ENCODE measurements at places on chromosomes 1 and 21.

- no peak overlapping the region for H3K4me3 ChIP-seq
- H3K36me3 ChIP-seq = no peaks in the 10 kb centered on the region
- no peak overlapping the region for H3K27ac ChIP-seq
- H3K27me3 ChIP-seq = no peaks in the 10 kb centered on the region
These were observed 2.4 kb upstream of the CGN start for GRCh38 chr1:151508833-151509232.

DNA sequence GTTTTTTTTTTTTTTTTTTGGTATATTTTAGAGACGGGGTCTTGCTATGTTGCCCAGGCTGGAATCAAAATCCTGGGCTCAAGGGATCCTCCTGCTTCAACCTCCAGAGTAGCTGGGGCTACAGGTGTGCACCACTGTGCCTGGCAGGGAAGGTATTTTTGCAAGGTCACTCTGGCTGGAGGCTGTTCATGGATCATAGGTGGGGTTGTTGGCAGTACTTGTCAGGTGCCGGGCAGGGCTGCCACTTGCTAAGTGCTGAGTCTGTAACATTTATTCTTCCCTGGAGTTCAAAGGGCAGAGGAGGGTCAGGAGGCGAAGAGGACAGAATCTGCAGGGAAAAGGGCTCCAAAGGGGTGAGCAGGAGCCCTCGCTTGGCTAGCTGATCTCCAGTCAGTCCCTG is 24.1 kb downstream of the A3GALT2 start:
- H3K4me3 ChIP-seq = no peak overlapping the region
- no peaks in the 10 kb centered on the region for H3K4me1 ChIP-seq
- peaks cover 82% of the 10 kb centered on the region for H3K36me3 ChIP-seq
- no peaks in the 10 kb centered on the region for H3K27me3 ChIP-seq
- DNase-seq = no peak

GRCh38 chr1:31689854-31690253 is 14.0 kb downstream of the COL16A1 start:
- H3K4me1 ChIP-seq = no peaks in the 10 kb centered on the region
- H3K4me3 ChIP-seq = no peak overlapping the region
- no peak overlapping the region for H3K27ac ChIP-seq

GRCh38 chr1:233677690-233678354 is 63.9 kb downstream of the KCNK1 start:
- H3K27me3 ChIP-seq = peaks cover 4% of the 10 kb centered on the region
- no peaks in the 10 kb centered on the region for H3K4me1 ChIP-seq
- H3K4me3 ChIP-seq = no peak overlapping the region
- no peaks in the 10 kb centered on the region for H3K36me3 ChIP-seq

GRCh38 chr1:239926184-239926583 is 165.5 kb upstream of the FMN2 start:
- no peaks in the 10 kb centered on the region for H3K27me3 ChIP-seq
- no peak for DNase-seq
- H3K36me3 ChIP-seq = no peaks in the 10 kb centered on the region
- no peaks in the 10 kb centered on the region for H3K4me1 ChIP-seq

- peaks cover 13% of the 10 kb centered on the region for H3K27me3 ChIP-seq
- no peaks in the 10 kb centered on the region for H3K4me1 ChIP-seq
- no peak overlapping the region for H3K27ac ChIP-seq
- H3K4me3 ChIP-seq = no peak overlapping the region
- no peak for DNase-seq
- no peaks in the 10 kb centered on the region for H3K36me3 ChIP-seq
These were observed 279.0 kb downstream of the RRAGC start for GRCh38 chr1:38580594-38580993.

DNA sequence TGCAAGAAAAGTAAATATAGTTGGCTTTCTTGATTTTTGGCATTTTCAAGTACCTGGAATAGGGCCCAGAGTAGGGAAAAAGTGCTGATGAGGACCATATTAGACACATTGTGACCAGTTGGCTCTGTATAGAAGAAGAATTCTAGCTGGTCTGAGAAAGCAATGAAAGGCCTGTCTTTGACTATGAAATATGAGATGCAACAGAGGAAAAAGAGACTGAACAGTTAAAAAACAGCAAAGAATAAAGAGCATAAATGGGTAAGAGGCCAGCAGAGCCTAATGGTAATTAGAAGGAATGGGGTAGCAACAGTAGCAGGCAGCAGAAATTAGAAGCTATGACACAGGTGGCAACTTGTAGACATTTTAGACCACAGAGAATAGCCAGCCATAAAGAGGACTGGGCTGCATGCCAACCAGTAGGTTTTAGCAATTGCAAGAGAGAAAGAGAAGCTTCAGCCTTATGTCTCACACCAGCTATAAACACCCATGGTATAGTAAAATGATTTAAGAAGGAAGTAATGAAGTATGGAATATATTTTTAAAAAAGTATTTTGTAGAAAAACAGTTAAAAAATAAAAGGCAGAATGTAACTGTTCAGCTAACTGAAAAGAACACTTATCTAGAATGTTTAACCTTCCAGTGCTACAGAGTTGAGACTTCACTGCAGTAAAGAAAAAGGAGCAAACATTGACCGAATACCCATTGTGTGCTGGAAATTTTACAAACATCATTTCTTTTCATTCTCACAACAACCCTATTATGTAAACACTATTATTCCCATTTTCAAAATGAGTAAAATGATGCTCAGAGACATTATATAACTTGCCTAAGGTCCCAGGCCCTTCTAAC is 114.1 kb downstream of the LHX4 start:
- peak overlapping the region; percentile 53 for H3K27ac ChIP-seq

GRCh38 chr21:35428489-35428888 is 379.4 kb upstream of the RUNX1 start:
- no peaks in the 10 kb centered on the region for H3K36me3 ChIP-seq
- DNase-seq = peak; percentile 94

- no peaks in the 10 kb centered on the region for H3K36me3 ChIP-seq
- no peak for DNase-seq
- no peak overlapping the region for H3K27ac ChIP-seq
- H3K4me1 ChIP-seq = no peaks in the 10 kb centered on the region
- no peak overlapping the region for H3K4me3 ChIP-seq
- H3K27me3 ChIP-seq = peaks cover 28% of the 10 kb centered on the region
These were observed 821 bp downstream of the PHC2 start for GRCh38 chr1:33429856-33430691.

- no peak overlapping the region for H3K27ac ChIP-seq
- no peaks in the 10 kb centered on the region for H3K36me3 ChIP-seq
- no peak for DNase-seq
- peaks cover 7% of the 10 kb centered on the region for H3K4me1 ChIP-seq
These were observed 17.9 kb downstream of the TNFRSF8 start for GRCh38 chr1:12080773-12081556.

- no peaks in the 10 kb centered on the region for H3K27me3 ChIP-seq
- no peak overlapping the region for H3K27ac ChIP-seq
- no peak for DNase-seq
- no peak overlapping the region for H3K4me3 ChIP-seq
These were observed 269.5 kb downstream of the HHAT start for GRCh38 chr1:210598135-210598652.

DNA sequence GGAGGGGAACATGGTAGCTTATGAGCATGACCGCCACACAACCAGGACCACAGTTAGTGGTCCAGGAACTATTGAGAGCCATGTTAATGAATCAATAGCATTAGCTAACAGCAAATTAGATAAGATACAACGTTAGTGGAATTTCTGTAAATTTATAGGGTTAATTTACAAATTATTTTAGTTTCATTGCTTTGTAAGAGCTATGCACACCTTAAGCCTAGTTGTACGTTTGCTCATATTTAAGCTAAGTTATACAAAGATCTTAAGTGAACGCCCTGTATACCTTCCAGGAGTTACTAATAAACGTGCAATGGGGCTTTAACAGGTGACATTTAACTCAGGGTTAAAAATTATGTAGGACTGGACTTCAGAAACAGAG is 749 bp downstream of the EXOSC10 start:
- H3K27me3 ChIP-seq = no peaks in the 10 kb centered on the region
- peaks cover 41% of the 10 kb centered on the region for H3K36me3 ChIP-seq
- H3K4me3 ChIP-seq = peak overlapping the region; percentile 92
- peaks cover 22% of the 10 kb centered on the region for H3K4me1 ChIP-seq

DNA sequence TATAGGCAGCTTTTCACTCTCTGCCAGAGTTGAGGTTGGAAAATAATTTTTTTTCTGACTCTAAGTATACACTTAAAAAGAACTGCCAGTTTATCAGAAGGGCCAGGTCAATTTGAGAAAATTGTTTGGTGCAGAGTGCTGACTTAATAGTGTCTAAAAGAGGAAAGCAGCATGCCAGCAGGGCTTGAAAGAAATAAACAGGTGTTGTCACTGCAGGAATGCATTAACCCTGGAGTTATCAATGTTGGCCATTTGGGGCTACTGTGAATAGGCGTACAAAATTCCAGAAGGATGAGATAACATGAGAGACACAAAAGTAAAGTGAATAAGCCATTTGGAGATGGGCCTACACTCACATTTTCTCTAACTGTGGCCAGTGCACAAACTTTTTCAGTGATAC is 220.6 kb upstream of the PLD5 start:
- no peak overlapping the region for H3K27ac ChIP-seq
- no peaks in the 10 kb centered on the region for H3K36me3 ChIP-seq
- no peak for DNase-seq
- no peak overlapping the region for H3K4me3 ChIP-seq

GRCh38 chr1:150060260-150060659 is 7.3 kb upstream of the VPS45 start:
- H3K27me3 ChIP-seq = no peaks in the 10 kb centered on the region
- no peak for DNase-seq
- no peak overlapping the region for H3K27ac ChIP-seq
- no peaks in the 10 kb centered on the region for H3K36me3 ChIP-seq
- peaks cover 3% of the 10 kb centered on the region for H3K4me1 ChIP-seq

DNA sequence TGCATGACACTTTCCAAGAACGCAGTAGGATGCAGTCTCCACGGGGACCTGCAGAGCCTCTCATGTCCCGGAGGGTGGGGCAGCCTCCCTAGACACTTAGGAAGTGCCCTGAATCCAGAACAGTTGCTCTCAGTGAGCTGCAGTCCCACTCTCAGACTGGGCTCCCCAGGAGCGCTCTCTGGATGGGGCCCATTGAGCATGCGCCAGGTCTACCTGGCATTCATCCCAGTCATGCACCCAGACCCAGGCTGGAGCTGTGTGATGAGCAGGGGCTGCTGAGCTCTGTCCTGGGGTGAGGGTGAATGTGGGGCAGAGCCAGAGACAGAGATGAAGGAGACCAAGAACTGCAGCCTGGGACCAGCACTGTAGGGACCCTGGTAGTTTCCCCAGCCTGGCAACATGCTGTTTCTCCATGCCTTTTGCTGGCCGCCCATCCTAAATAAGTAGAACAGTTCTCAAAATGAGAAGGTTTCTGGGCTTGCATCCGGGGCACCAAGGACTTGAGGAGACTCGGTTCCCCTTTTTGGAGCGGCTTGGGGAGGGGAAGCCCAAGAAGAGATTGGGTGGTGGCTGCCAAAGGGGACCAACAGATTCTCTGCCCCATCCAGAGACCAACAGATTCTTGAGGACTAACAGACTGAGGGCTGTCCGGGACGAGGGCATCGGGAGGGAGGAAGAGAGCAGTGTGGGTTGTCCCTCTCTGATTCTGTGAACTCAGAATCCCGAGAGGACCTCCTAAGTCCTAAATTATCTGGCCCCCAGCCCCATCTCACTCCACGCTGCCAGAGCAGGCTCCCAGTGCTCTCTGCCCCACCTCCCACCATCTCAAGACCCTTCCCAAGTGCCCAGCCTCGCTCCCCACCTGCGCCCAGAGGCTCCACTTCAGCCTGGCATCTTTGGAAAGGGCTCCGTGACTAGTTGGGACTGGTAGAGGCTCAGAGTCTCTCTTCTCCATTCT is 1.0 kb upstream of the PGLYRP4 start:
- DNase-seq = no peak
- H3K27ac ChIP-seq = no peak overlapping the region
- no peaks in the 10 kb centered on the region for H3K36me3 ChIP-seq
- H3K4me1 ChIP-seq = no peaks in the 10 kb centered on the region
- no peak overlapping the region for H3K4me3 ChIP-seq

GRCh38 chr1:229286099-229286766 is 15.3 kb downstream of the RAB4A start:
- H3K36me3 ChIP-seq = peaks cover 12% of the 10 kb centered on the region
- H3K27ac ChIP-seq = no peak overlapping the region
- no peak for DNase-seq
- H3K27me3 ChIP-seq = peaks cover 2% of the 10 kb centered on the region

DNA sequence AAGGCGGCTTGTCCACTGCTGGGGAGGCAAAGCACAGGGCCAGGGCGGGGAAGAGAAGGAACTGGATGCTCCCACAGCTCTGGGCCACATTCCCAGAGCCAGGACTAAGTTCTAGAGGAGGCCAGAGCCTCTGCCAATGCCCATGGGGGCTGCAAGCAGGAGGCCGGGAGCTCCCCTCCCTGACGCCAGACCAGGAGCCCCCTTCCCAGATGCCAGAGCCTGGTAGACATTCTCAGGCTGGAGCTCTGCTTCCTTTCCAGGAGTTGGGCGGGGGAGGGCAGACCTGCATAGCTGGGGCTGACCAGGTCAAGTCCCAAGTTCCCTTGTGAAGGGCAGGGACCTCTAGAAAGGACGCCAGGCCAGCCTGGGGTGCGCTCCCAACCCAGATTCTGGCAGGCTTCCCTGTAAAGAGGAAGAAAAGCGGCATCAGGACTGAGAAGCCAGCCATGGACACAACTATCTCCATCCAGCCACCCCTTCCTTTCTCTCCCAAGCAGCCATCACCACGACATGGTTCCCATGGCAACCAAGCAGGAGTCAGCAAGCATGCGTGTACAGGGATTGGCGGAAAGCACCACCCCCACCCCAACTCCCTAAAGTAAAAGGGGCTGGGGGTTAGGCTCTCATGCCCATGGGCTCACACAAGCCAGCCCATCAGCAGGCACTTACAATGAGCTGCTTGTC is 13.4 kb downstream of the KIF21B start:
- H3K27ac ChIP-seq = no peak overlapping the region
- H3K36me3 ChIP-seq = peaks cover 25% of the 10 kb centered on the region
- H3K27me3 ChIP-seq = no peaks in the 10 kb centered on the region
- H3K4me1 ChIP-seq = 0 out of 2 replicates have a peak, but pooled peaks cover 2% of the 10 kb centered on the region

- DNase-seq = peak; percentile 59
- no peak within 1 kb of the TSS for H3K27ac ChIP-seq
- peak within 1 kb of the TSS; percentile 55 for H3K4me3 ChIP-seq
- peaks cover 35% of the 10 kb centered on the region for H3K27me3 ChIP-seq
- no peaks in the 10 kb centered on the region for H3K36me3 ChIP-seq
These were observed at the start of gene PDE9A for GRCh38 chr21:42653231-42654061. Gene PDE9A, plus strand, starts transcription at chr21:42653621. Its CDS starts 194 bp downstream, at chr21:42653815.

GRCh38 chr1:89556726-89557444 is 32.3 kb downstream of the LRRC8B start:
- H3K4me1 ChIP-seq = peaks cover 15% of the 10 kb centered on the region
- no peaks in the 10 kb centered on the region for H3K36me3 ChIP-seq
- no peak overlapping the region for H3K4me3 ChIP-seq
- no peaks in the 10 kb centered on the region for H3K27me3 ChIP-seq
- DNase-seq = no peak
- no peak overlapping the region for H3K27ac ChIP-seq

GRCh38 chr21:15728046-15728445 is 1.7 kb upstream of the USP25 start:
- no peaks in the 10 kb centered on the region for H3K27me3 ChIP-seq
- no peak for DNase-seq
- peaks cover 27% of the 10 kb centered on the region for H3K4me1 ChIP-seq
- H3K36me3 ChIP-seq = no peaks in the 10 kb centered on the region
- H3K4me3 ChIP-seq = no peak overlapping the region

GRCh38 chr1:67853704-67854103 is 20.4 kb upstream of the GNG12 start:
- H3K4me1 ChIP-seq = no peaks in the 10 kb centered on the region
- DNase-seq = peak; percentile 49
- no peak overlapping the region for H3K27ac ChIP-seq
- H3K27me3 ChIP-seq = no peaks in the 10 kb centered on the region
- H3K36me3 ChIP-seq = no peaks in the 10 kb centered on the region
- no peak overlapping the region for H3K4me3 ChIP-seq

GRCh38 chr21:15373941-15374340 is 309.1 kb upstream of the NRIP1 start:
- no peaks in the 10 kb centered on the region for H3K36me3 ChIP-seq
- H3K27me3 ChIP-seq = no peaks in the 10 kb centered on the region
- no peak for DNase-seq
- no peak overlapping the region for H3K27ac ChIP-seq
- peaks cover 6% of the 10 kb centered on the region for H3K4me1 ChIP-seq

Measured in DND-41 (cell line).